ENCODE measurements at places on chromosomes 6 and 20.

- peak; percentile 50 for DNase-seq
Observed at GRCh38 chr6:143575440-143575839, 63.9 kb upstream of the FUCA2 start.

- no peak for DNase-seq
Observed at GRCh38 chr6:35488517-35488862, 8.4 kb downstream of the TEAD3 start.

DNA sequence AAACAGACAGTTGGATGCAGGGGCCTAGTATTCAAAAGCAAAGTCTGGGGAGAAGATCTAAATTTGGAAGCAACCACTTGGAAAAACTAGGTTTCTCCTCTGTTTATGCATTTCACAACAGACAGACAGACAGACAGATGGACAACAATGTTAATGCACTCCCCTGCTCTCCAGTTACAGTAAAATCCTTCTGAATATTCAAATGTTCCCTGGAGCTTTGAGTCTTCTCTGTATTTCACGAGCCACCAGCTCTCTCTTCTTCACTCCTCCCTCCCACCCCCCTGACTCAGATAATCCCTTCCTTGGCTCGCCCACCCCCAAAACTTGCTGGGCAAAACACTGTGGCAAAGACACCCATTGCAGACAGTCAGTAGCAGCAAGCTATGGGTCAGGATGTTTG, 129.3 kb upstream of the TOP1 start:
- DNase-seq = no peak

GRCh38 chr6:95743591-95743990, 166.3 kb downstream of the MANEA start:
- no peak for DNase-seq

GRCh38 chr20:35947489-35947888, 6.8 kb downstream of the SCAND1 start:
- no peak for DNase-seq

DNA sequence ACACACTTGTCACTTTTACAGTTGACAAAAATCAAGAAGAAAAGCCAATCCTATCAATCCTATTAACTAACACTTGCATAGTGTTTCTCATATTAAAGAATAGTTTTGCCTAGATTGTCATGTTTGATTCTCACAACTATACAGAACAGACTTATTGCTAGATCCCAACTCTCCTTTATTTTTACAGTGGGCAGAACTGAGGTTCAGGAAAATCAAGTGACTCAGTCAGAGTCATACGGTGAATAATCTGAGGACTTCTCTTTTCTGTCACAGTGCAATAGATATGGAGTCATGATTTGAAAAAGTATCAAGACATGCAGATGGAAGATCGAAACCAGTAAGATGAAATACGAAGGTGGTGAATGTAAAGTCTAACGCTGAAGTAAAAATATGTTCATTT, 195.1 kb upstream of the CITED2 start:
- no peak for DNase-seq

GRCh38 chr20:20712004-20712473, 405 bp downstream of the RALGAPA2 start:
- peak; percentile 33 for DNase-seq

GRCh38 chr20:25247518-25247955, 348 bp upstream of the PYGB start:
- DNase-seq = no peak

DNA sequence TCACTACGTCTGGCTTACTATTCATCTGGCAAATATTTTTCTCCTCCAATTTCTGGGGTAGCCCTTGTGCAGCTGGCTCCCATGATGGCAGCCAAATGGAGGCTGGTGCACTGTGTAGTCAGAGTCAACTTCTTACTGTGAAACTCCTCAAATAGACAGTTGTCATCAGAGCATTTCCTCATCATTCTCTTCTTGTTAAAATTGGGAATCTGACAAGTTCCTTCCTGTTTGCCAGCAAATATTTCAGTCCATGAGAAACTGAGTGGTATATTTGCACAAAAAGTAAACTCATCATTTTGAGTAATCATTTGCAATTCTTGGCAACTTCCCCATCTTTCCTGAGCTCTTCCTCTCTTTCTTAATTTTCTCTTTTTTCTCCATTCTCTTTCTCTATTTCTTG, 394.9 kb upstream of the RGS17 start:
- DNase-seq = no peak

DNA sequence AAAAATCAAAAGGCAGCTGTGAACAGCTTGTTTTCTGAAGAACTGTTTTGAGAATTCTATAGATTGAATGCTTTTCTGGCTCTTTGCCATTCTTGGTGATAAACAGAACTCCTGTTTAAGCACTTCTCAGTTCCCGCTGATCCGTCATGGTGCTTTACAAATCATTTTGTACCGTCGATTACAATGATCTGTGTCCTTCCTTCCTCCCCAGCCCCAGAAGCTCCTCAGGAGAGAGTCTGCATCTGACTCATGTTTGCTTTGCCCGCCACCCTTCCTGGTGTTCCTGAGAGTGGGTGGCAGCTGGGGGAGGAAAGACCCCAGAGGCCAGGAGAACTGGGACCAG, 538.6 kb upstream of the MARCKS start:
- no peak for DNase-seq

DNA sequence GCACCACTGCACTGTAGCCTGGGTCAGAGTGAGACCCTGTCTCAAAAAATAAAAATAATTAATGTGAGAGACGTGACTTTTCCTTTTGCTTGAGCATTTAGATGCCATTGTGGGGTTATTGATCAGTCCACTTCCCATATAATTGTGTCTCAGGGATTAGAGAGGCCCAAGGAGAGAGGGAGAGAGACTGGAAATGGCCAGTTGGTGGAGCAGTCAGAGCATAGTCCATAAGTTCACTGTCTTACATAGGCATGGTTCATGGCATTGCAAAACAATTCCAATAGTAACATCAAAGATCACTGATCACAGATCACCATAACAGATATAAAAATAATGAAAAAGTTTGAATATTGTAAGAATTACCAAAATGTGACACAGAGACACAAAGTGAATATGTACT, 15.2 kb upstream of the SDHAF4 start:
- DNase-seq = peak; percentile 58

DNA sequence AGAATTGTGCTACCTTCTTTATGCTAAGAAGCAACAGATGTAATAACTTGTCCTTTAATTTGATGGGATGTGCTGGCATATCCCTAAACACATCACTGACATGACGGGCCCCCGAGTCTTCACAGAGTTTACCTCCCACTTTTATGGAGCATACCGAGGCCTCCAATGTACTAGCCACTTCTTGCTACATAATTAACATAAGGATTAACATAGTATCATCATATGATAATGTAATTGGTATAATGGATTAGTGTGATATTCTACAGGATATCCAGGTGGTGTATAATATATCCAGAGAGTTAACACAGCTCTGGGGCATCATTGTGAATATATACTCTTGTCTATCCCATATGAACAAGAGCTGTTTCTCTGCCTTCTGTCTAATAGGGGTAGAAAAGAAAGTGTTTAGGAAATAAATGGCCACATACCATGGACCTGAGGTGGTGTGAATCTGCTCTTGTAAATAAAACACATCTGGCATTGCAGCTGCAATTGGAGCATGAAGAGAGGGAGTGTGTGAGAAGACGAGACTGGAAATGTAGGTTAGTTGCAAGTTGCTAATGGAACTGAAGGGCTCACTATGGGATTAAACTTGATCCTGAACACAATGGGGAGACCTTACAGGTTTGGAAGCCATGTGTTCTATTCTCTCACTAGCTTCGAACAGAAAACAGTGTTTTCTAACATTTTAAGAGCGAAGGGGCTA, 102.3 kb downstream of the IYD start:
- no peak for DNase-seq

- DNase-seq = no peak
Observed at GRCh38 chr6:128925765-128926164, 42.8 kb downstream of the LAMA2 start.

DNA sequence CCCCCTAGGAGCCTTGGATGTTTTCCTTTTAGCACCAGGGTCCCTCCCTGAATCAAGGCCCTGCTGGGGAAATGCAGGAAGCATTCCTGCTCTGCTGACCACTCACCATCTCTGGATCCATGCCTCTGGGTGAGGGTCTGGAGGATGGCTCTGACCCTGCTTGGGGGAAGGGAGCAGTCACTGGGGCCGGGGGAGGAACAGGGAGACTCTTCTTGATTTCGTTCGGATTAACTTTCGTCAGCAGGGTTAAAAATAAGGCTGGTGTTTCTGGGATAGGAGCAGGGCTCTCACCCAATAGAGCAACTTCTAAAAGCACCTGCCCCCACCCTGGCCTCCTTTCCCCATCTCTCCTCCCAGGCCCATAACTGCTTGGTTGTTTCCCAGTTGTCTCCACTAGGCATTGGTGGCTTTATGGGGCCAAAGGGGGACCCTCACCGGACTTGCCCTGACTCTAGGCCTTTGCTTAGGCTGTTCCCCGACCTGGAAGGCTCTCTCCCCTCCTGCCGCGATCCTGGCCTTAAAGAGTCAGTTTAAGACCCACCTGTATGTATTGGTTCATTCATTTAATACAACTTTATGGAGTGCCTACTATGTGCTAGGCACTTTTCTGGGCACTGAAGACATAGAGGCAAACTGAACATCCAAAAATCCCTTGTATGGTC, 63.0 kb downstream of the JPH2 start:
- no peak for DNase-seq

- DNase-seq = no peak
Observed at GRCh38 chr20:58077282-58077681, 151.2 kb downstream of the ANKRD60 start.

DNA sequence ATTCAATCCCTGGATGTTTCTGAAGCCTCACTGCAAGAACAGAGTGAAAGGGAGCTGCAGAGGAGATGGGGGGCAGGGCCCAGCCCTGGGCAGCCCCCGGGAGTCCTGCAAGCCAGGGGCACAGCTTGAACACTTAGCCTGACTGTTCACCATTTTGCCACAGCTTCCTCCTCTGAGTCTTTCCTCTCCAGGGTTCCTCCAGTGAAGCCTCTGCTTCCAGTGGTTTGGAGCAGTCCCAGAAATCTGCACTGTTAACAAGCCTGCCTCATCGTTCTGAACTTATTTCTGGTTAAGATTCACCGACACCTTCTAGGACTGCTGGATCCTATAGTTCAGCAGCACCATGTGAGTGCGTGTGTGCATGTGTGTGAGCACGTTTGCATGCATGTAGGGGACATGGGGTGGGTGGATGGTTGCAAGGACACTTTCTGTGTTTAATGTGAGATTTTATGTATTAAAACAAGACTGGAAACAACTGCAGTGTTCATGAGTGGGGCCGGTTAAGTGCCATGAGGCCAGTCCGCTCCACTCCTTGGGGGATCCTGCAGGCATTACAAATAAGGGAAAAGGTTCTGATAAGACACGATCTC, 24.6 kb downstream of the CEBPB start:
- DNase-seq = no peak

DNA sequence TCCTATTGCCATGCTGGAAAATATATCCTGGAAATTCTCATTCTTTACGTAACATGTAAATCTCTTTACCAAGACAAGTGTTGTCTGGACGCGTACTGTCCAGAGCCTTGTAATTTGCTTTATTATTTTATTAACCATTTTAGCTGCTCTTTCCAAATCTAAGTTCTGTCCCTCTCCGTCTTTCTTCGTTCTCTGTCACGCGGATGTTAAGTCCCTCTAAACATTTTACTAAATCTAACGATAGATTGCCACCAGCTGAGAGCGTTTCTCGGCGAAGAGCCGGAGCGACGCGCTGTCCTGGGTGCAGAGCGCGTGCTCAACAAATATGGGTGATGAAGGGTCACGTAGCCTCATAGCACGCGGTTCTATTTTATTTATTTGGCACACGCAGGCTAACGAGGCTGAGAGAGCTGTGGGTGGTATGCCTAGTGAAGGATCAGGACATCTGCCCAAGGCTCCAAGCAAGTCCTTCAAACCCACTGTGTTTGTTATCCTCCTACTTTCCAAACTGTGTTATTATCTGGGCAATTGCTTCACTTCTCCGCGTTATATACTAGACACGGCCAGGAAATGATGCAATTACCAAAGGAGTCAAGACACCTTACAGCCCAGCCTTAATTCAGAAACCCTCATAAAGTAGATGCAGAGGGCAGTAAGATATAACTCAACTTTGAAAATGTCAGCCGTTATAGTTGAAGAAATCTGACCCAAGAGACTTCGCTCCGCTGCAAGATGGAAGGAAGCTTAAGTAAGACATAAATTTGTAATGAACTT, 10.0 kb upstream of the NCOA7 start:
- DNase-seq = peak; percentile 56

- DNase-seq = no peak
Observed at GRCh38 chr6:79544299-79544927, 7.2 kb upstream of the LCA5 start.

GRCh38 chr6:7604003-7604402, 14.0 kb downstream of the SNRNP48 start:
- DNase-seq = no peak

DNA sequence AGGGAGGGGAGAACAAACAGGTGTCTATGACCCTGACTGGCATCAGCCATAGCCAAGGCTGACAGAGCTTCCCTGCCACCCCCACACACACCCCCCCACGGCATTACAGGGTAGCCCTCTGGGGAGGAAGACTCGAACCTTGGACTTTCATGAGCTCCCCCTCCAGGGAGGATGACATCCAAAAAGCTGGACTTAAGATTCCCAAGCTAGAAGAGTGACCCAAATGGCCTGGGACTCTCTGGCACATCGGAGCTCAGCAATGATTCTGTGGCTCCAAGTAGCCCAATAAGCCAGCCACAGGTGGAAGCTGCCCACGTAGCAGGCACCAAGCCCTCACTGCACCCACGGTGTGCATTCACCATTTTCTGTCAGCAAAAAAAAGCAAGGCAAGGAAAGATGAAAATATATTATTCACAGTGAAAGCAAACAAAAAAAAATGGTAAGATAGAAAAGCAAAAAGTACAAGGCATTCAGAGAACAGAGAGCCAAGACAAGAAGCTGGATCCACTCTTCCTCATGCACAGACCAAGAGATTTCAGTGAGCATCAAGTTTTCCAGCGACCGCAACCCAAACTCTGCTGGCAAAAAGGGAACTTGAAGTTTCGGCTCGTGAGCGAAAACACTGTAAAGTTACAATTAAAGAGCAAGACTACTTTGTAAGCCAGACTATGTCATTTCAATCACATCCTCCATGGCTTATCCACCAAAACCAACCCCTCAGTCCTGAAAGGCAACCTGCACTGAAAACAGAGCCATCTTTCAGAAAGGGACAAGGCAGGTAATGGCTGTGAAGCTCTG, 10.9 kb downstream of the JAG1 start:
- DNase-seq = no peak

DNA sequence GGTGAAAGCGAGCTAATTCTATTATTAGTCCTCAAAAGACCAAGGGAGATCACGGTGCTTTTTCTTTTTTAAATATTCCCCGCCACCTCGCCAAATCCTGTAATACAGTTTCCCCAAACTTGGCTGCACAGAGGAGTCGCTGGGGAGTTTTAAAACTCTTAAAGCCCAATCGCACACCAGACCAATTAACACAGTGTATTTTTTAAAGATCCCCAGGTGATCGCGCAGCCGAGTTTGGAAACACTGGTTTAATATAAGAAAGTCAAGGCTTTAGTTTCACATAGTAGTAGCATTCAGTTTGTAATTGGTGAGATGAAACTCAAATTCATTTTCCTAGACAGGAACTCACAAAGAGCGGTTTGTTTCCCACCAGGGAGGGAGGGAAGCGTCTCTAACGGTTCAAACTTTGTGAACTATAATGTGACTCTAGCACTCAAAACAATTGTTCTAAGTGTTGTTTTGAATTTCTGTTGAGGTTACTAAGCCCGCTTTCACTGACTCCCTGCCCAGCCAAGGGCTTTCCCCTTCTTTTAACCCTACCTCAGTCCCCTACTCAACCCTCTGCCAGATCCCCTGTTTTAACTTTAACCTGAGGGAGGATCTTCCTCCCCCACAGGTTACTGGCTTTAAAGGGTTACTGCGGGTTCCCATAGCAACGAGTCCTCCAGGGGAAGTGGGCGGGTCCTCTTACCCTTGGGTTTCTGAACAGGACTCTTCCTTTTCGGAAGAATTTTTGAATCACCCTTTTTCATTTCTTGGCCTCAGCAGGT, 25.7 kb upstream of the BTBD3 start:
- DNase-seq = peak; percentile 77

Measured in T47D (cell line).